ENCODE measurements at places on chromosomes 4 and X.

DNA sequence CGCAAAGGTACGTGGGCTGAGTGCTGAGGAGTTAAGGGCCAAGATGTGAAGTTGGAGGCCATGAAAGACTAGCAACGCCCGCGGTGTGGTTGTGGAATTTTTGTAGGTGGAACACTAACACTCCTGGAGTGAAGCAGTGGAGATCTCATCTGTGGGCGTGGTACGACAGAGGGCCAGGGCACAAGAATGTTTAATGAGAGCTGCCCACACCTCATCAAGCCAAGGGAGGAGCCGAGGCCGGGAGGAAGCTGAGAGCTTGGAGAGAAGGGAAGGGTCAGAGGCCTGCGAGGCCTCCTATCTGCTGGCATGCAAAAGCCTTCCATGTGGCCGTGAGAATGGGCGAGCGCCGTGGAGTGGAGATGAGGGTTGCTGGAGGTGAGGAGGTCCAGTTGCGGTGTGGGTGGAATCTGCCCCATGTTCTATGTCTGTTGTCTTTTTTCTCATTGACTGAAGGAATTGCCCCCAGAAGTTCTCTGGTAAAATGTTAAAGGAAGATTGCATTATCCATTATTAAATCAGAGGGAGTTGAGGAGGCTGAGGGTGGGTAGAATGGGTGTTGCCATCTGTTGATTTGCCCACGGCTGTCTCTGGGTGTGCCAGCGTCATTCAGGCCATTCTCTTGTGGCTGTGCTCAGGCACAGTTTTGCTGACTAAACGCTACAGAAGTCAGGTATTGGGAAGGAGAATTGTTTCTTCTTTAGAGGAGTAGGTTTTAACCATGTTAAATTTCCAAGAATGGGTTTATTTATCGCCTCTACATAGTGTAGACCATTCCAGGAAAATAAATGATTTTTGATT is 19.8 kb downstream of the SNX25 start:
- no peak for DNase-seq

DNA sequence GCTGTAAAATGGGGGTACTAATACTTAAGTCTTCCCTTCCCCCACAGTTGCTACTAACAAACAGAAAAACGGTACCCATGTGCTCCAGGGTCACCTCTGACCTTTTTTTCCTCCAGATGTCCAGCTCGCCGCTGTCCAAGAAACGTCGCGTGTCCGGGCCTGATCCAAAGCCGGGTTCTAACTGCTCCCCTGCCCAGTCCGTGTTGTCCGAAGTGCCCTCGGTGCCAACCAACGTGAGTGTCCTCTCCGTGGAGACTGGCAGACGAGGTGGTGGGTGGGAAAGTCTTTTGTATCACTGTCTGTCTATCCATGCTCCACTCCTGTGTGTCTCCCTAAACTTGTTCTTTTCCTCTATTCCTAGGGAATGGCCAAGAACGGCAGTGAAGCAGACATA is 5.1 kb downstream of the UBA1 start:
- DNase-seq, result no peak

DNA sequence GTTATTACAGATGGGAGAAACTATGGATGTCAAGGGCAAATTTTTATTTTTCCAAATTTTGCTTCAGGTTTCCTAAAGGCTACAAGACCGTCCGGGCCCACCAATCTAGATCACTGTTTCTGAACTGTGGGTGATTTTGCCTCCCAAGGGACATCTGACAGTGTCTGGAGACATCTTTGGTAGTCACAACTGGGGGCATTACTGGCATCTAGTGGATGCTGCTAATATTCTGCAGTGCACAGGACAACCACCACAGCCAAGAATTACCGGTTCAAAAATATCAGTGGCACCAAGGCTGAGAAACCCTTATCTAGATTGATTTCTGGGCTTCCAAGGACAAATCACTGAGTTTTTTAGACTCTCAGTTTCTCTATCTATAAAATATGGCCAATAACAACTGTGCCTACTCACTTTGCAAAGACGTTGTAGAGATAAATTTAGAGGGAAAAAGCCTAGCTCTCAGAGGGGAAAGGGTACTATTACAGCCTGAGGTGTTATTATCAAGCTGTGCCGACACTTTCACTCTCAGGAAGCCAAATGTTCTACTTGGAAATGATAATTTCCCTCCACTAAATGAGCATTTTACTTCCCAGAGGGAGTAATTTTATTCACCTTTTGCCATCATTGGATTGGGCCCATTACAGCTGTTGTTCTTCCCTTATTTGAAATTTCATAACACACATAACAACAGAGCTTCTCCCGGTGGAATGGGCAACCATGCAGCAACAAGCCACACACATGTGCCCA is 442.1 kb downstream of the CENPC start:
- DNase-seq, result no peak

DNA sequence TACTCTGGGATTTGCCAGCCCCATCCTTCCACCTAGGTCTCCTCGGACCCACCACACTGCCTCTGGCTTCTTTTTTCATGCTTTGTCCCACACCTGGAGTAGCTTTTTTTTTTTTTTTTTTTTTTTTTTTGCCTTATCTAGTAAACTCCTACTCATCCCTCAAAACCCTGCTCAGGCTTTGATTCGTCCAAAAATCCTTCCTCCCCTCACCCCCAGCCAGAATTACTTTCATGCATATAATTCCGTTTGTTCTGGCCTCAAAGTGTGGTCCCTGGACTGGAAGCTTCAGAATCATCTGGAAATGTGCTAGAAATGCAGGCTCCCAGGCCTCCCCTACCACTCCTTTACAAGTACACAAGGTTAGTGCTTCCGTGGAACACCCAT is 320.1 kb downstream of the PTTG2 start:
- DNase-seq, result no peak

GRCh38 chrX:39477762-39478120 is 620.0 kb downstream of the BCOR start:
- peak; percentile 4 for DNase-seq
